ENCODE measurements at places on chromosomes 3 and 15. TPM values are rescaled to one million over a fixed set of nuclear protein-coding genes. Genes with fewer than 3 reads are reported as not detected.

DNA sequence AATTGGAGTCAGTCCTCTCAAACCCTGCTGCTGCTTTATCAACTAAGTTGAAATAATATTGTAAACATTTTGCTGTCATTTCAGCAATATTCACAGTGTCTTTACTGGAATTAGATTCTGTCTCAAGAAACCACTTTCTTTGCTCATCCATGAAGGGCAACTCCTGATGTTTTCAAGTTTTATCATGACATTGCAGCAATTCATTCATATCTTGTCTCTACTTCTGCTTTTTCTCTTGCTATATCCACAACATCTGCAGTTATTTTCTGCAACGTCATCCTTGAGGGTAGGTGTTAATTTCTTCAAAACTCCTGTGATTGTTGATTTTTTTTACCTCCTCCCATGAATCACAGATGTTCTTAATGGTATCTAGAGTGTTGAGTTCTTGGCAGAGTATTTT lies 181.6 kb downstream of the EPHA6 start:
- DNase-seq = no peak

CACNA2D2 gene
- 1.8 TPM for total RNA-seq

EOMES gene
- 0.58 TPM for total RNA-seq

CPNE4 gene
- total RNA-seq = 0.20 TPM

DNA sequence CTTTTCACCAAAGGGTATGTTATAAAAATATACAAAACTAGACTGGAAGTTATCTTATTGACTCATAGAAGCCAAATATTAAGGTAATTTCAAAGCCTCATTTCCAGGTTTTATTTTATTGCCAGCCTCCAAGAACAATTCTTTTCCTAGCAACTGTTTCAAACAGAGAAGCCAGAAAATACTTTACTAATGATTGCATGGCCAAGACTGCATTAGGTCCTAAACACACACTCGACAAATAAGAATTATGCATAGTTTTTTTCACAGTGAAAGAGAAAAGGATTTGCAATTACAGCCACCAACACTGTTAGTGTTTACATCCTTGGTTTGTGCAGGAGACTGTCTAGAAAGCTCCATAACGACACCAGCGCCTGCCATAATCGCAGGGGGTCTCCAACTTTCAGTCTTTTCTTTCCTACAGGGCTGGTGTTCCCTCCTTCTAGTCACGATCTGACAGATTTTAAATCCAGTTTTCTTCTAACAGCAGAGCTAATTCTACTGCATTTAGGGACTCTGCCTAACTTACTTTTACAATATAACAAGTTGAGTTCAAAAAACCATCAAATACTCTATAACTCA lies 58.1 kb downstream of the CLASP2 start:
- no peak for DNase-seq

- DNase-seq = no peak
Measured at GRCh38 chr3:187274977-187275338, 16.6 kb downstream of the MASP1 start.

- DNase-seq = no peak
Measured at GRCh38 chr3:13588993-13589392, 40.1 kb downstream of the FBLN2 start.

TNNC1 gene
- total RNA-seq = 0.81 TPM

- peak; percentile 31 for DNase-seq
Measured at GRCh38 chr15:31265871-31266711, 60.5 kb upstream of the KLF13 start.

TMEM212 gene
- total RNA-seq = not detected

DNA sequence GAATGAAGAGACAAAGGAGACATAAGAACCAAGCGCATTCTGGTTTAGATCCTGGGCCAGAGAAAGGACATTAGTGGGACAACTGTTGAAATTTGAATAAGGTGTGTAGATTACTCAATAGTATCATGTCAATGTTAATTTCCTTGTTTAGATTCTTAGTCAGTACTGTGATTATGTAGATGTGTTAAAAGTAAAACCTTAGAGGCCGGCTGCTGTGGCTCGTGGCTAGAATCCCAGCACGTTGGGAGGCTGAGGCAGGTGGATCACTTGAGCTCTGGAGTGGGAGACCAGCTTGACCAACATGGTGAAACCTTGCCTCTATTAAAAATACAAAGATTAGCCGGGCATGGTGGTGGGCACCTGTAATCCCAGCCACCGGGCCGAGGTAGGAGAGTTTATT lies 26.7 kb downstream of the CYP8B1 start:
- no peak for DNase-seq

DNA sequence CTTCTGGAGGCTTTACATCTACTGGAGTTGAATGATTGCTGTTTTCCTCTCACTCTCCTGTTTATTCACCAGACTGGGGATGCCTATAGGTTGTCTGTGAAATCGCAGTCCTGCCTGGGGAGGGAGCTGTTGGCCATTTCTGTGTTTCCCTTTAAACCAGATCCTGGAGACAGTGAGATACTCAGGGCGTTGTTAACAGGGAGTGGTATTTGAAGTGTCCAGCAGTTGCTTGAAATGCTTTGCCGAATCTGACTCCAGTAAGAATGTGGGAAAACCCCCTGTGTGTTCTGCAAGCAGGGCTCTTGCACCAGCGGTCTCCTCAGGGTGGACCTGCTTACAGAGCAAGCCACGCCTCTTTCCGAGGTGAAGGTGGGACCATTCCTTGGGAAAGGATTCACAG lies 4.3 kb upstream of the LRRK1 start:
- no peak for DNase-seq

DNA sequence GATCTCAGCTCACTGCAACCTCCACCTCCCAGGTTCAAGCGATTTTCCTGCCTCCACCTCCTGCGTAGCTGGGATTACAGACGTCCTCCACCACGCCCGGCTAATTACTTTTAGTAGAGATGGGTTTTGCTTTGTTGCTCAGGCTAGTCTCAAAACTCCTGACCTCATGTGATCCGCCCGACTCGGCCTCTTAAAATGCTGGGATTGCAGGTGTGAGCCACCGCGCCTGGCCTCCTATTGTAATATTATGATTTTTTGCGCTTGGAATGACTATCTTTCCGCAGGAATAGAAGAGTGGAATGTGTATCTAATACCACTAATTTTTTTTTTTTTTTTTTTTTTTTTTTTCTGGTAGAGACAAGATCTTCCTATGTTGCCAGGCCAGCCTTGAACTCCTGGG lies 1.8 kb downstream of the ARL8B start:
- DNase-seq = no peak

- DNase-seq = no peak
Measured at GRCh38 chr3:141087076-141087777, 36.1 kb downstream of the SPSB4 start.

All from mucosa of gallbladder (tissue), 1 donor.